ENCODE measurements at places on chromosomes 7 and 10.

DNA sequence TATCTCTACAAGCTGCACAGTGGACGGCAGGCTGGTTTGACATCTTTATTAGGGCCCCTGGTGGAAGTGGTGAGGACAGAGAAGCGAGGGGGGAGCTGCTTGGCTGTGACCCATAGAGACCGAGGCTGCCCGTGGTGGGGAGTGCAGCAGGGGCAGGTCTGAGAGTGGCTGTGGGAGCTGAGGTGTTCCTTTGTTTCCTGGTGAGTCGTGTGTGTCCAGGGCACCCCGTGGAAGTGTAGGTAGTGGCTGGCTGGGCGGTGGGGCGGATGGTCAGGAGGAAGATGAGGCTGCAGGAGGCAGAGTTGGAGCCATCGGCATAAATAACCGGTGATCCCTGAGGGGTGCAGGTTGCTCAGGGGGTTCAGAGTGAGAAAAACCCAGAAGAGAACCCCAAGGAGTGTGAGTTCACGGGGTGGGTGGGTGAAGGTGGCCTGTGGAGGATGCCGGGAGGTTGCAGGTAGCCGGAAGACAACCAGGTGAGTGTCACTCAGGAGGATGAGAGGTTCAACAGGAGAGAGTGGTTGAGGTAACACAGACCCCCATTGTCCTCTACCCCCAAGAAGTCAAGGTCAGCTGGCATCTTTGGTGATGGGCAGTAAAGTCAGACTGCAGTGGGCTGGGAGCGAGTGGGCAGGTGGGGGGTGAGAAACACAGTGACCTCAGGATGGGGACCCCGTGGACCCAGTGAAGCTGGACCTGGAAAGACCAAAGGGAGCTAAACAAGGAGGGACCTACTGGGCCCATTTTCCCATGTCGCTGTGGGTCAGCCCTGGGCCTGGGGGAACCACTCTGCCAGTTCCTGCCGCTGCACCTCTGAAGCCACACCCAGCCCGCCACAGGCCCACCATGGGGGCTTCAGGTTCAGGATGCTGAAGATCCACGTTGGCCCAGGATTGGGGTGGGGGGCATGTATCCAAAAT is 7.8 kb downstream of the ATP6V0E2 start:
- DNase-seq, result no peak

GRCh38 chr7:46163246-46163645 is 242.2 kb upstream of the IGFBP3 start:
- DNase-seq, result no peak

- DNase-seq, result no peak
Measured at GRCh38 chr7:27901028-27901760, 161.2 kb downstream of the TAX1BP1 start.

GRCh38 chr10:89475591-89475998 is 59.8 kb downstream of the SLC16A12 start:
- DNase-seq, result no peak

- DNase-seq, result no peak
Measured at GRCh38 chr10:2870654-2871053, 196.7 kb upstream of the PFKP start.

GRCh38 chr7:34991938-34992840 is 45.1 kb downstream of the DPY19L1 start:
- peak; percentile 47 for DNase-seq

GRCh38 chr7:84281518-84281917 is 86.9 kb upstream of the SEMA3A start:
- DNase-seq, result no peak

GRCh38 chr7:37833107-37833817 is 15.1 kb upstream of the NME8 start:
- DNase-seq, result peak; percentile 61

GRCh38 chr7:95784796-95785195 is 12.4 kb downstream of the DYNC1I1 start:
- no peak for DNase-seq

DNA sequence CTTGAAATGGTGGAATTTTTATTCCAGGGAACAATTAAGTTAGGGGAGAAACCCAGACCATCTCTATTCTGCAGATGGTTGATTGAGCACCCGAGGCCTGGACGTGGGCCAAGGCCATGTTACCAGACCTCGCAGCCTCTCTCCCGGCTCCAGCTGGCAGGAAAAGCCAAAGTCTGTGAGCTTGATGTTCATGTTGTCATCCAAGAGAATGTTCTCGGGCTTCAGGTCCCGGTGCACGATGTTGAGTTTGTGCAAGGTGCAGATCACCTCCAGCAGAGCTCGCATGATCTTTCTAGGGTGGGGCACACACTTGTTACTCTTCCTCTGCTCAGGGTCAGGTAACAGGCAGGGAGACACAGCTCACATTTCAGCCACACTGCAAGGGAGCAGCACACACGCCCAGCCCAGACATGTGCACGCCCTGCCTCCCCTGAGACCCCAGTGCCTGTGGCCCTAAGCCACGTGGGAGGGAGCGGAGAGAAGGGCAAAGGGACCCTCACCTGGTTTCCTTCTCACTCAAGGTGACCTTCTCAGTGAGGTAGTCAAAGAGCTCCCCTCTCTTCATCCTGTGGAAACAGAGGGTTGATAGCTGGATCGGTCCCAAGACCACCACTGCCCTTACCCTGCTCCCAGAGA is 9.5 kb downstream of the PHKG1 start:
- peak; percentile 80 for DNase-seq

DNA sequence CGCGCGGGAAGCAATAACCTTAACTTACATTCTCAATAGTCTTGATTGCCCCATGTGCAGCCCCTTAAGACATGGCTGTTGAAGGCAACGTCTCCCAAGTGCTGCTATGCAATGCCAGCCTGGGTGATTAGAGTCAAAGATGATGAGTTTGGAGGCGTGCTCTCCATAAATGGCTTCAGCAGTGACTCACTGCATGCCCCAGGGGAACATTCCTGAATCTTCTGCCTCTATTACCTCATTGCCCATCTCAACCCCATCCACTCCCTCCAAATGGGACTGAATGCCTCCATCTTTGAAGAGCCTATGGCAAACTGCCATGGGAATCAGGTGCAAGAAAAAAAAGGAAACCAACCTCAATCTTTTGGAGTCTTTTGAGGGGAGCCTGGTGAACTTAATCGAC is 282.8 kb downstream of the SNX10 start:
- DNase-seq, result no peak

DNA sequence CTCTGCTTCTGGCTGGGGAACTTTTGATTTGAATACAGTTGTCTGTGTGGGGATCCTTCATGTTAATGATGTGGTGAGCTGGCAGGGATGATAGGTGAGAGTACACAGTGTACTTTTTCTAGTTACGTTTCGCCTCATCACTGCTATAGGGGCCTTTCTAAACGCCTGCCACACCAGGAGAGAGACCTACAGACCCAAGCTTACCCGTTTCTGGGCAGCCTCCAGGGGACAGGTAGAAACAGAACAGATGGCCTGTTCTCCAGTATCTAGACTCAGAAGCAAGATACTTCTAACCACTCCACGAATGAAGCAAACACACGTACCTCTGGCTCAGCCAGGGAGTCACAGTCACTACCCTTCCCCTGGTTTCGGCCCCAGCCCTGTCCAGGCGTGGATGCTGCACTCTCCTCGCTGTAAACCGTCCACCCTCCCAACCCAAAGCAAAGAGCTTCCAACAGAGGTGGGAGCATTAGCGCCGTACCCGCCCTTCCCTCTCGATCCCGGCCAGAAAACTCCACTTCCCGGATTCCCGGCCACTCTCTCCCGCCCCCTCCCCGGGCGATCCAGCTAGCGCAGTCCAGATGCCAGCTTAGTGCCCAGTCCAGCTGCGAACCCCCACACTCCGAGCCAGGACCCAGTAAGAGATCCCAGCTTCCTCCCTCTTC is 1.2 kb downstream of the CCDC6 start:
- peak; percentile 62 for DNase-seq

DNA sequence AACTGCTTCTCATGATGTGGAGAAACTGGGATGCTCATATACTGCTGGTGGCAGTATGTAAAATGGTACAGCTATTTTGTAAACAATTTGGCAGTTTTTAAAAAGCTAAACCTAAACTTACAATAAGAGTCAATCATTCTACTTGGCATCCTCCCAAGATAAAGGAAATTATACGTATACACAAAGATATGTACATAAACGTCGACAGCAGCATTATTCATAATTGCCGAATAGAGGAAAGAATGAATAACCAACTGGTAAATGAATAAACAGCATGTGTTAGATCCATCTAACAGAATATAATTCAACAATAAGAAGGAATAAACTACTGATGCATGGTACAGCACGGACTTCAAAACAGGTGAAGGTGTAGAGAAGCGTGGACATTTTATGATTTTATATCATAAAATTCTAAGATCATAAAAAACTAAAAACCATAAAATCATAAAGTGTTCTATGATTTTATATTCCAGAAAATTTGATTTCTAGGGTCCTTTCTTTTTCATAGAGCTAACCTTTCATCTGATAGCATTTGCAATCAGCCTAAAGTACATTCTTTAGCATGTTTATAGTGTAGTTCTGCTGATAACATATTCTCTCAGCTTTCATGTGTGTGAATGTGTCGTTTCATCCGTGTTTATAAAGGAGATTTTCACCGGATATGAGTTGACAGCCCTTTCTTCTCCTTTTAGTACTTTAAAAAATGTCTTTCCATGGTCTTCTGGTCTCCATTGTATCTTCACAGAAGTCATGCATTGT is 261.5 kb downstream of the DIP2C start:
- no peak for DNase-seq

GRCh38 chr10:67045404-67045803 is 119.6 kb downstream of the LRRTM3 start:
- no peak for DNase-seq

DNA sequence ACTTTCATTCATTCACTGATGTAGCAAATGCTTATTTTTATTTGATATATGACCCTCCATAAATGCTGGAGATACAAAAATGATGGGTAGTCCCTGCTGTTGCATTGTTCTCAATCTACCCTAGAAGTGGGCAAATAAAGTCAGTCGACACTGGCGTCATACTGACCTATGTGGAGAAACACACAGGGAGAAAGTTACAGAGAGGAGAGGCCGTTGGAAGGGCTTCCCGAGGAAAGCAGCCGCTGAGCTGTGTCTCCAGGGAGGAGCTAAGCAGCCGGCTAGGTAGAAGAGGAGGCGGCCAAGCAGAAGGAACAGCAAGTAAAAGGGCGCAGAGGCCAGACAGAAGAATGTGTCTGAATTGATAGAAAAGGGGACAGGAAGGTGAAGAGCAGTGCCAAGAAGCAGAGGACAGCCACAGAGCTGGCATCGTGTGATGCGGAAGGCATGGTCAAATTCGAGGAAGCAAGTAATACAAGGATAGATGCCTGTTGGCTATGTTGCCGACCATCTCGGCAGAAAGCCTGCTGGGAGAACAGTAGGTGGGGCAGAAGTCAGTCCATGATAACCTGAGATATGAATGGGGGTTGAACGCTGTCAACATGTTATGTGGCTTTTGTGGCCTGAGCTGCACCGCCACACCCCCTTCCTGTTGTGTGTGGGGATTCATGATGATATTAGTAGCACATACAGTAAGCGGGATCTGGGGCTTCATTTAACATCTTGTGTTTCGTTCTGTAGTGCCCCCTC is 25.9 kb downstream of the ST8SIA6 start:
- DNase-seq, result no peak
